ENCODE measurements at places on chromosomes 2 and 18.

GRCh38 chr18:57150081-57150480 is 3.2 kb downstream of the BOD1L2 start:
- no peak for DNase-seq

GRCh38 chr2:166388481-166389070 is 12.8 kb upstream of the SCN9A start:
- DNase-seq, result no peak

DNA sequence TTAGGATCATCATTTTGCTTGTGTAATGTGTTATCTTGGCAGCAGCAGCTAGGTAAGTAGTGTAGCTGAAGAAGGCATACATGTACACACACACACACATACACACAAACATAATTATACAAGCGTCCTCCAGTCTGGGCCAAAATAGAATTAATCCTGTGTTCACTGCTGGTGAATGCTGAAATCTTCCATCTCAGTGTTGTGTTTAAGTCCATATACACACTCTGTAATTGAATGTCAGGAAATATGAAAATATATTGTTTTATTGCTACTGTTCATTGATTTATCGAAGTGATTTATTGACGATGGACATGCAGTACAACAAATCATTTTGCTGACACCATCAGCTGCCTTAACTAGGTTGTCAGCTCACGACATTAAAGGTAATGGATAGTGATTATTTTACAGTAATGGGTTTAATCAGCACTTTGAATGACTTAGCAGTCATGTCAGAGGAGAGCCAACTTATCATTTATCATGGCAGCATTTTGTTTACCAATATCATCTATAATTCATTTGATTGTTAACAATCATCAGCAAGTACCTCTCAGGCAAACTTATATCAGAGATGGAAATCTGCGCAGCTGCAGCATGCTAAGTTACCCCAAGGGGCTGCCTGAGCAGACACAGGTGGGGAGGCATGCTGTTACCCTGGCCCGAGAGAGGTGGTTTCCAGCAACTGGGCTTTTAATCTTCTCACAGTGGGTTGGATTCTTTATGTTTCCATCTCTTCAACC is 83.7 kb upstream of the FSHR start:
- DNase-seq, result no peak

GRCh38 chr2:67054728-67055127 is 342.4 kb upstream of the ETAA1 start:
- DNase-seq, result no peak

- DNase-seq, result no peak
Observed at GRCh38 chr2:99880964-99881294, 261.5 kb downstream of the AFF3 start.

DNA sequence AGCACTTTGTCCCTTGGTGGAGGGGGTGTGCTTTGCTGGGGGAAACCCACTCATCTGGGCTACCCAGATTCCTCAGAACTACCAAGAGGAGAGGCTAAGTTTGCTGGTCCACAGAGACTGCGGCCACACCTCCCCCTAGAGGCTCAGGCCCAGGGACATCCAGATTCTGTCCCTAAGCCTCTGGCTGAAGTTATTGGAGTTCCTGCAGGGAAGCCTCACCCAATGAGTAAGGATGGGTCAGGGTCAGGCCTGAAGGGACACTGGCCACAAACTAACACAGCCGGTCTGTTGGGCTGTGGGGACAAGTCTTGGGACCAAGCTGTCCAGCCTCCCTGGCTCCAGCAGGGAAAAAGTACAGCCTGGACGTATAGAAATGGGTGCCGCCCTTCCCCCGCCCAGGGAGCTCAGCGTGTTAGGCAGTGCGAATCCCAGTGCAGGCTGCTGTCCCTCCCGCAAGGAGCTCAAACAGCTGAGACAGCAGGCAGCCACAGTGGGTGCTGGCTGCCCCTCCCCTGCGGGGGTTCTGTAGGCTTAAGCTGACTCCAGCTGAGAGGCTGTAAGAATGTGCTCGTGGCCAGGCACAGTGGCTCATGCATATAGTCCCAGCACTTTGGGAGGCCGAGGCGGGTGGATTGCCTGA is 86.9 kb upstream of the ARL5A start:
- DNase-seq, result no peak

- DNase-seq, result no peak
Observed at GRCh38 chr2:54546923-54547720, 91.0 kb downstream of the SPTBN1 start.

- DNase-seq, result no peak
Observed at GRCh38 chr18:48296581-48296980, 112.6 kb downstream of the ZBTB7C start.

DNA sequence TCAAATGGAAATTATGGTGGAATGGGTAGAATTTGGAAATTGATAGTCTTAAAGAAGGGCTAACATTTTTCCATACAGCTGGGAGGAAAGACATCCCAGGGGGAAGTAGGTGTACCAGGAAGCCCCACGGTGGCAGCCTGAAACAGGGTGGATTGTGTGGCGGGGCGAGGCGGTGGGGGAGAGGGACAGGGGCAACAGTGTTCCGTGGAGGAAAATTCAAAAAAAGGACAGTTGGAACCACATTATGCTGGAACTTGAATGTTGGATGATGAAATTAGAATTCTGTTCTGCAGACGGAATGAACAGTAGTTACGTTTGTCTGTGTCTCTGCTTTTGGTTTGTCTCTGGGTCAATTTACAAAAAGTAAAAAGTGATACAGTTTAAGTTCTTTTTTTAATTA is 10.6 kb upstream of the CIB4 start:
- DNase-seq, result no peak

DNA sequence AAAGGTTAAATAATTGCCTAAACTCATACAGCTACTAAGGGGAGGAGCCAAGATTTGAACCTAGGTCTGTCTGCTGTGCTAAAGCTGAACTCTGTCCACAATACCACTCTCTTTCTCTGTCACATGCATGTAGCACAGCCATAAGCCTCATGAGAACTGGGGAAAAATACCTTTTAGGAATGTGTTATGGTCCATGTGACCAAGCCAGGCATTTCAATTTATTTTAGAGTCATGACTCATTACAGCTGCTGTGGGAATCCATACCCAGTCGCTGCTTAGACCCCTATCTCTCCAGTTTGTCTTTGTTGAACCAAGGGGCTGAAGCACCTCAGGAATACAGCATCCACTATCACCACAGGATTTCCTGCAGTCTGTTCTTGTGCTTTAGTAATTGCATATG is 200.0 kb upstream of the SIX3 start:
- DNase-seq, result no peak

DNA sequence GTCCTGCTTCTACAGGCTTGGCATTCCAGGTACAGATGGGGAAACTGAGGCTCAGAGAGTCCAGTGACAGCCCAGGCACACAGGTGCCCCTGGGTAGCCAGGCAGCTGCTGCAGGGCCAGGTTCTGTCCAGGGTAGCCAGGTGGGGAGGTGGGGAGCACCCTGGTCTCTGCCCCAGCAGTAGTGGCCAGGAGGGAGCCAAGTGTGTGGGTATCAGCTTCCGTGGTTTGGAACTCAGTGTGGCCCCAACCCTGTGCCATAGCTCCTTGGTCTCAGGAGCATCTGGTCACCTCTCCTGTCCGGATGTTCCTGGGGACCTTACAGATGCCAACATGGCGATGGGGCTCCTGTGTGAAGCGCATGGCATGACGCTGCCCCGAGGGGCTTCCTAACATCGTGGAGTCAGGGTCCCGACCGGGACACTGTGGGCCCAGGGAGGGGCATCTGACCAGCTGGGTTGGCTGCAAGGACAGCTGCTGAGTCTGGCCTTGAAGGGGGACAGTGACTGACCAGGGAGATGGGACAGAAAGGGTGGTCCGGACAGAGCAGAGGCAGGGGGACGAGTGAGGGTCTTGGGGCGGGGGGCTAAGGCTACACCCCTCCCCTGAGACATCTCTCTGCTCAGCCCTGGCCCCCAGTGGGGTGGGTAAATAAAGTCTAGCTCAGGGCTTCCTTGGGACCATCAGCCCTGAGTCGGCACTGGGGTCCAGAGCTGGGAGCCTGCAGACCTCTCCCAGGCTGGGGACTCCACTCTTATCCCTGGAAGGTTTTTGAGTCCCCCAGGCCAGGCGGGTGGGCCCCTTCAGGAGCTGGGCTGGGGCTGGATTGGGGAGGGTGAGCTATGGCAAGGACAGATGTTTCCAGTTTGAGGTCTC is 76.0 kb upstream of the SMAD7 start:
- no peak for DNase-seq

DNA sequence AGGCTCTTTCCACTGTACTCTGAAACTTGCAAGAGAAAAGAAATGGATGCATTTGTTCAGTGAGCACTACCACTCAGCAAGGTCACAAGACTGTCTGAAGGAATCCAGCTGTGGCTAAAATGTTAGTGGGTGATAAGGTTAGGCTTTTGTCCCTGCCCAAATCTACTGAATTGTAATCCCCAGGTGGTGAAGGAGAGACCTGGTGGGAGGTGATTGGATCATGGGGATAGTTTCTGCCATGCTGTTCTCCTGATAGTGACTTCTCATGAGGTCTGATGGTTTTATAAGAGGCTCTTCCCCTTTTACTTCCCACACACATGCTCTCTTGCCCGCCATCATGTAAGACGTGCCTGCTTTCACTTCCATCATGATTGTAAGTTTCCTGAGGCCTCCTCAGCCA is 68.2 kb downstream of the ZNF385B start:
- DNase-seq, result no peak

- DNase-seq, result no peak
Observed at GRCh38 chr2:177192788-177193187, 19.8 kb upstream of the HNRNPA3 start.

GRCh38 chr2:50719837-50720696 is 311.9 kb downstream of the NRXN1 start:
- DNase-seq, result no peak

- DNase-seq, result no peak
Observed at GRCh38 chr2:43568228-43568627, 27.6 kb downstream of the THADA start.

- DNase-seq, result no peak
Observed at GRCh38 chr2:150531591-150531990, 44.1 kb upstream of the RND3 start.

DNA sequence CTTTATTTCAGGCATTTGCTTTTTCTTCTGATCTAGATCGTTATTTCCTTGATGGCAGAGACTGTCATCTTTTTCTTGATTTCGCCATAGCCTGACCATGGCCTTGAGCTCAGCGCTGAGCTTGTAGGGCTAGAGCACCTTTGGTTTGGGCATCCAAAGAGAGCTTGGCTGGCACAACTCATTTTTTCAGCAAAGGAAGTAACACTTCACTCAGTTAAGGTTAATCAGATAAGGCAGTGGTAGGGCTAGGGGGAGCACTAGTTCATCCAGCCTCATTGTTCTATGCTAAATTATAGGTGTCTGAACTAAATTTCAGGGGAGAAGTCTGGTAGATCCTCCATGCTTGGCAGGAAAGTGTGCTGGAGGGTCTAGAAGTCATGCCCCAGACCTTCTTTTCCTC is 125.0 kb downstream of the SETBP1 start:
- no peak for DNase-seq

GRCh38 chr18:55484773-55485172 is 103.2 kb downstream of the TCF4 start:
- no peak for DNase-seq

GRCh38 chr2:37330681-37331080 is 6.0 kb upstream of the PRKD3 start:
- no peak for DNase-seq

DNA sequence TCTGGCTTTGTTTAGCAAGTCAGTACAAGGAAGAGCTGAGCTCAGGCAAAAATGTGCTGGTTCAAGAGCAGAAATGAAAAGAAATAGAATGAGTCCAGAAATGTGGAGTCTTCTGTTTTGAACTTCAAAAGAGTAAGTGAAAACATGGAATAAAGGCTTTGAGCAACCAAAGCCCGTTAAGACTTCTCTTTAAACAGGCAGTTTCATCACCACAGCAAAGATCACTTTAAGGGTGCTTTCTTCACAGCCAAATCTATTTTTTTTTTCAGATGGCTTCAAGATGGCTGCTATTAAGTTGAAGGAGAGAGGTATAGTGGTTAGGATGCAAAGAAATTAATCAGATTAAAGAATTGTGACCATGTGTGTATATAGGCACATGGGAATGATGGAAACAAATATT is 2.0 kb upstream of the CHRNA1 start:
- no peak for DNase-seq

- DNase-seq, result no peak
Observed at GRCh38 chr2:233179848-233180366, 71.6 kb upstream of the ATG16L1 start.

- no peak for DNase-seq
Observed at GRCh38 chr2:55268288-55268906, 634 bp downstream of the MTIF2 start.

- no peak for DNase-seq
Observed at GRCh38 chr2:7557376-7557775, 640.2 kb downstream of the RNF144A start.

DNA sequence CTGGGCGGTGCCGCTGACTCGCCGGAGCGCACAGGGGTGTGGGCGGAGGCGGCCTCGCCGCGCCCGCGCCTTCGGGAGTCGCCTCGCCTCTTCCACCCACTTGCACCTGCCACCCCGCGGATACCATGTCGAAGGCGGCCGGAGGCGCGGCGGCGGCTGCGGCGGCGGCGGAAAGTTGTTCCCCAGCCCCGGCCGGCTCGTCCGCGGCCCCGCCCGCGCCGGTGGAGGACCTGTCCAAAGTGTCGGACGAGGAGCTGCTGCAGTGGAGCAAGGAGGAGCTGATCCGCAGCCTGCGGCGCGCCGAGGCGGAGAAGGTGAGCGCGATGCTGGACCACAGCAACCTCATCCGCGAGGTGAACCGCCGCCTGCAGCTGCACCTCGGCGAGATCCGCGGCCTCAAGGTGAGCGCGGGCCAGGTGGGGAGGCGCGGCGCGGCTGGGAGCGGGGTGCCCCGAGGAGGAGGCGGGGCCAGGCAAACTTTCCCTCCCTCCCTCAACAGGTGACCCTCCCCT is 766 bp downstream of the CCDC85A start:
- no peak for DNase-seq

DNA sequence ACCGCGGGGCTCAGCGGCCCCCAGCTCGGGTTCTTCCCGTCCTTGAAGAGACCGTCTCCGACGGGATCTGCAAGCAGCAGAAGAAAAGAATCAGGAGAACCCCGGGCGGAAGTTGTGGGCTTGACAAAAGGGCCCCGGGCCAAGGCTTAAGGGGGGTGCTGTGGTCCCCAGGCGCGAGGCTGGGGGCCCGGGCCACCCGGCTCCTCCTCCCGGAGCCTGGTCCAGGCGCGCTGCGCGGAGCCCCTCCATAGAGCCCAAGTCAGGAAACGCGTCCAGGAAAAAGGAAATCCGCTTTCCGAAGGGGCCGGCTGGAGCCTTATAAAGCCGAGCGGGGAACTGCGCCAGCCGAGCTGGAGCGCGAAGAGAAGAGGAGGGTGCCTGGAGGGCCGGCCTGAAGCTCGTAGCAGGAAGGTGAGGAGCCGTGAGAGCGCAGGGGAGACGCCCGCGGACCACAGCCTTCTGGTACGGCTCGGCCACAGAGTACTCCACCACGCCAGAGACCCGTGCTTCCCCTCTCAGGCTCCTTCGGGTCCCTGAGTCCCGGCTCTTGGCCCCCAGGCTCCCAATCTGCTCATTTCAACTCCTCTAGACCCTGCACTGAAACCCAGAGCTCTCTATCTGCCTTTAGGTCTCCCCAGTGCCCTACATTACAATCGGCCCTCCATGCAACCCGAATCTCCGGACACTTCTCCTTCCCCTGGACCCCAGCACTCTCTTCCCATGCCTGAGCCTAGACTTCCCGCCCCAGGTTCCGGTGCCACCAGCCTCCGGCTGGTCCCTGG is 554 bp downstream of the FEV start:
- DNase-seq, result no peak

- DNase-seq, result no peak
Observed at GRCh38 chr2:69223759-69224511, 163.1 kb downstream of the GFPT1 start.
